ENCODE measurements at places on chromosomes 16 and 17. TPM values are rescaled to one million over a fixed set of nuclear protein-coding genes. Genes with fewer than 3 reads are reported as not detected.
A peak's percentile ranks its signal among the peaks of the same experiment; 100 is the strongest.

CCL3 gene
- polyA plus RNA-seq, result 3.9 TPM

DNA sequence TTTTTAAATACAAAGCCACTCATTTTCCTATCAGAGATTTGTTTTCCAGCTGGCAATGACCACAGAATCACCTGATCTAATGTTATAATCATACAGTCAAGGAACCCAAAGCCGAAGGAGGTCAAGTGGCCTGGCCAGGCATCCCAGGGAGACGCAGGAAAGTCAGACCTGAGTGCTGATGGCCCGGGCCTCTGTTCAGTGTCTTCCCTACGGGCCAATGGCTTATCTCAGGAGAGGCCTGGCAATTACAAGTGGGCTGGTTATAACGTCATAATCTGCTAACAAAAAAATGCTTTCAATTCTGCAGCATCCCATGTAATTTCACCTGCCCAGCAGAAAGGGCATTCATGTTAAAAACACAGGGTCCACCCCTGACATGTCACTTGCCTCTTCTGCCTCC lies 43.5 kb downstream of the ARHGAP17 start:
- DNase-seq, result no peak

- no peak for DNase-seq
Observed at GRCh38 chr17:17787568-17787967, 49.2 kb downstream of the SREBF1 start.

CDK3 gene
- polyA plus RNA-seq, result 19.0 TPM

DNA sequence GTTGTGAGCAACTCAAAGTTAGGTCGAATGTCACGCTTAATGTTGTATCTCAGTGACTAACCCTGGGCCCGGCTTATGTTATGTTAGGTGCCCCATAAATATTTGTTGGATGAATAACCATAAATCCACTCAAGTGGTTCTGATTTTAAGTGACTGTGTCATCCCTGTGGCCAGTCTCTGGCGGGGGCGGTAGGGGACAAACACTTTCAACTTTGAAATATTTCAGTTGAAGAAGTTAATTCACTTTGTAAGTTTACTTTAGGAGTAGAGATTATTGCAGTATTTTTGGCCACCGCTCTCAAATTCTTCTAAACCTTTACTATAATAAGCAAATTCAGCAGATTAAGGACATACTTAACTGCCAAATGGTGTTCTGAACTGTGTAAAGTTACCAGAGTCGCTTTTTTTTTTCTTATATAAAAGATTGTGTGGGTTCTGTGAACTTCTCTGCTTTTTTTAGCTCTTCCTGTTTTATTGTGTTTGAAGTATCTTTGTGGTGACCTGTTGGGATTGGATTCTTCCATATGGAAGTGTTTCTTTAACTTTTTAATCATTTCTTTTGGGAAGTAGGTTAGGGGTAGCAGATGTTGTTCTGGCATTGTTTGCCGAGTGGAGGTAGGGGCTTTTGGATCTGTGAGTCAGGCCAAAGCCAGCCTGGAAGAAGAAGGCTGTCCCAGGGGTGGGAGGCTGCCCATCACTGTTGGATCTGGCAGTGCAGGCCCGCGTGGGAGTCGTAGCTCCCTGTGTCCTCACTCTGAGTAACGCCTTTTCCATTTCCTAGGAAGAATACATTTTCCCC lies 61.4 kb upstream of the TBX2 start:
- DNase-seq, result no peak

DNA sequence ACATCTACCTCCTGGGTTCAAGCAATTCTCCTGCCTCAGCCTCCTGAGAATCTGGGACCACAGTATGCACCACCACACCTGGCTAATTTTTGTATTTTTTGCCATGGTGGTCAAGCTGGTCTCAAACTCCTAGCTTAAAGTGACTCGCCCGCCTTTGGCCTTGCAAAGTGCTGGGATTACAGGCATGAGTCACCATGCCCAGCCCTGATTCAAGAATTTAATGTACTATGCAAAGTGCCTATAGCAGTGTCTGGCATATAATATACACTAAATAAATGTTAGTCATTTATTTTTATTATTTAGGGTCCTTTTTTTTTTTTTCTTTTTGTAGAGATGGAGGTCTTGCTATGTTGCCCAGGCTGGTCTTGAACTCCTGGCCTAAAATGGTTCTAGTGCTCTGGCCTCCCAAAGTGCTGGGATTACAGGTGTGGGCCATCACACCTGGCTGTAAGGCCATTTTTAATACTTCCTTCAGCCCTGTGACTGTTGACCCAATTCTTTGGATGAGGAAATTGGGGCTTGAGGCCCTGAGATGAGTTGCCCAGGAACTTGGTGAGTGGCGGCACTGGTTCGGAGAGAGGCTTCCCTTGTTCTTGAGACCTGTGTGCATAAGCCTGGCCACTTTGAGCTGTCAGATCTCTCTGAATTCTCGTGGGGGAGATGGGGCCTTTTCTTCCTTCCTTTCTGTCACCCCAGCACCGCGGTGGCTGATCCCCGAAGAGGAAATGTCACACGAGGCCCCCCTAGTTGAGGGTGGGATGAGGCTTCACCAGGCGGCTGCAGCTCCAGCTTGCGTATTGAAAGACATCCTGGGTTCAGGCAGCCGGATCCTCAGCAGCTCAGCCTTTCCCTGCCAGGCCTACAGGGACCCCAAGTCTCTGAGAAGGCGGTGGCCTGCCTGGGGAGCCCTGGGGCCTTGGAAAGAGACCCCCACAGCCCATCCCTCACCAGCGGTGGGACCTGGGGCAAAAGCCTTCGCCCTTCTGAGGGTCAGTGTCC lies 38.7 kb downstream of the LAT start:
- DNase-seq, result no peak

DNA sequence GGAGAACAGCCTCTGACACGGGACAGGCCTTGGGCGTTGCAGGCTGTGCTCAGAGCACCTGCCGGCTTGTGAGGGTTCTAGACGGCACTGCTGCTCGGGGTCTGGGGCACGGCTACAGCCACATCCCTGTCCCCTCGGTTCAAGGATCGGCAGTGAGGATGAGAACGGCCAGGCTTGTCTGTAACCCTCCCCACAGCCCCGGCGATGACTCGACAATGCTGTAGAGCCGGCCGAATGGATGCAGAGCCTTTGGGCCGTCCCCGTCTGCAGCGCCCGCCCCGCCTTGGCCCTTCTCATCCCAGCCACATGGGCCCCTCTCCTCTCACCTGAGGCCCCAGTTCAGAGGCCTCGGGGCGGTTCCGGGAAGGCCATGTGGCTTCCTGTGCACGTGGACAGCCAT lies 49.0 kb upstream of the METRNL start:
- no peak for DNase-seq

- peak; percentile 61 for DNase-seq
Observed at GRCh38 chr16:87203060-87203656, 114.0 kb downstream of the C16orf95 start.

GRCh38 chr17:28173031-28173561 lies 130.6 kb downstream of the NLK start:
- DNase-seq, result peak; percentile 19

DRC3 gene
- 26.9 TPM for polyA plus RNA-seq

EXOSC6 gene
- polyA plus RNA-seq, result 23.2 TPM

GRCh38 chr17:71395901-71396300 lies 724.9 kb upstream of the SOX9 start:
- DNase-seq, result no peak

- DNase-seq, result no peak
Observed at GRCh38 chr17:6706499-6706898, 6.7 kb downstream of the SLC13A5 start.

GRCh38 chr17:20966870-20967269 lies 75.9 kb downstream of the USP22 start:
- DNase-seq, result no peak

Measured in left kidney (tissue), 8 donors.